NCI-H2081 treated with DMSO at 0.1 percent for 48 hours (cell line): ENCODE measurements at places on chromosomes 3 and 15.

DNA sequence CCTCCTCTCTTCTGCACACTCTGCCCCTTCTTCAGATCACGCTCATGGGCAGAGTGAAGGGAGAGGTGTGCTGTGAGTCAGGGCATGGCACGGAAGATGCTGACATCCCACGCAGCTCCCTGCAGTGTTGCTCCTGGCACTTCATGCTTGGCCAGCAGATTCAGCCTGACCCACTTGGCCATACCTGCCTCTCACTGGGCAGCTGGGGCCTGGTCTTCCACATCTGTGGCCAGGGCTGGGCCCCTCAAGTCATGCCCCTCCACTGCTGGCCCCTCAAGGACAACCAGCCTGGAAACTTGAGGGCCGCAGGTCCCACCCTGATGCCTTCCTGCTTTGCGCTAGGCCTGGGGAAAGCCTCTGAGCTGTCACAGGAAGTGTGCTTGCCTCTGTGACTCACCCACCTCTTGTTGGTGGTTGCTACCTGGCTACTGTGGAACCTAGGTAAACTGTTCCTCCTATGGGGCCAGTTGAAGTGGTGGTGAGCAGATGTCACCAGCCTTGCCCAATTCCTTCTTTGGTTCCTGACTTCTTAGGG lies 48.7 kb downstream of the BSN start:
- DNase-seq, result no peak

DNA sequence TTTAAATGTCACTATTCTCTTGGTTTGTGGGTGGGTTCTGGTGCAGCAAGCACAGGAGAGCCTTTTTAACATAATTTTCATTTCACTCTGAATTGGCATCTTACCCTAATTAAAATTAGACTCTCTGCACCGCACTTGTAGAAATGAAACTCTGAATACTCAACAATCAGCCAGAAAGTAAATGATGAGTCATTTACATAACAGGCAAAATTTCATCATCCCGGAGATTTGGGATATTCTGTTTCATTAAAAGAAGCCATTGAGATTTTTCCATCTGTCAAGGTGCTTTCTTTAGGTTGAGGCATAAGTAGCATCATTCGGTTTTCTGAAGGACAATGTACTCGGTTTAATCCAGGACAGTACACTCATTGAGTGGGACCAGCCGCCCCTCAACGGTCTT lies 111.0 kb downstream of the RFTN1 start:
- DNase-seq, result no peak

DNA sequence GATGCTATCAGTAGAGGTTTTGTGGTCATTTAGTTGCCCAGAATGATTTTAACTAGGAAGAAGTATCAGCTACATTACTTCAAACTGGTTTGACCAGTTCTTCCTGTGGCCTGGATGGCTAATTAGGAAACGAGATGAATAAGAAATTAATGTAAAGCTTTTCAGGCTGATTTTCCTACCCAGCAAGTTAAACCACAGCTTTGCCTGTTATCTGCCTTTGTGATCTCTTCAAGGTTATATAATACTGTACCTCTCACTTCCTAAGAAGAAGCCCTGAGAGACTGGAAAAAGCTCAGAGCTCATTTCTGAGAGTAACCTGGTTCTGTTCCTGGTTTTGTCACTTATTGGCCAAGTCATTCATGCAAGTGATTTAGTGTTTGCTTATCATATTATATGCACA lies 782.2 kb upstream of the GOLIM4 start:
- no peak for DNase-seq

DNA sequence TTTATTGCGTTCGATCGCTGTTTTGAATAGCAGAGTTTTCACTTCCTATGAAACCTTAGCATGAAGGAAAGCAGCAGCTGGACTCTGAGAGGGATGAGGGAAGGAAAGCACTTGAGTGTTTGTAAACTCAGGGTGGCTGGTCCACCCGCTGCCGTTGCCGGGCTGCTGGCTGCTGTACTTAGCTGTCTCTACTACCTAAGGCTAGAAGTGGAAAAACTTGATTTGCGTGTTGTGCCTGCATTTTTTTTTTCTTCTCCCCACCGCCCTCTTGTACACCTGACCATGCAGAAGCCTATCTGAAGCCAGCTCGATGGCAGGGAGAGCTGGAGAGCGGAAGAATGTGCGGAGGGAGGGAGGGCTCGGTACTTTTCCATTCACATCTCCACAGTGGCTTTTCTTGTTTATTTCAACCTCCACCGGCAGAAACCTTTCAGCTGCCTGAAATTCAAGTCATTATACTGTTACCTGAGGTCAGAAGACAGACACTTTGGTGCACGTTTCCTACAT lies 4.8 kb upstream of the BCL6 start:
- no peak for DNase-seq

DNA sequence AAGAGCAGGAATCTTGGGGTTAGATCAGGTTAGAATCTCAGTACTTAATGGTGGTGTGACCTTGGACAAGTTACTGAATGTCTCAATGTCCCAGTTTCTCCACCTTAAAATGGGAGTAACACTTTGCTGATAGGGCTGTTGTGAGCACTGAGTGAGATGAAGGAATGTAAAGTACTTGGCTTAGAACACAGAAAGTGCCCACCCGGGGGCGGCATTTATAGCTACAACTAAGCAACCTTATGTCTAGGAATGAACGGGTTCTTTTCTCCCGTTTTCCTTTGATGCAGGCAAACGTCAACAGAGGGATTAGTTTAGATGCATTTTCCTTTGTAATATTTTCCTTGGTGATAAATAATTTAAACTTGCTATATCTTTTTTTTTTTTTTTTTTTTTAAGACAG lies 176.6 kb downstream of the USP13 start:
- no peak for DNase-seq

GRCh38 chr15:58734859-58735258 lies 14.6 kb downstream of the ADAM10 start:
- DNase-seq, result no peak

DNA sequence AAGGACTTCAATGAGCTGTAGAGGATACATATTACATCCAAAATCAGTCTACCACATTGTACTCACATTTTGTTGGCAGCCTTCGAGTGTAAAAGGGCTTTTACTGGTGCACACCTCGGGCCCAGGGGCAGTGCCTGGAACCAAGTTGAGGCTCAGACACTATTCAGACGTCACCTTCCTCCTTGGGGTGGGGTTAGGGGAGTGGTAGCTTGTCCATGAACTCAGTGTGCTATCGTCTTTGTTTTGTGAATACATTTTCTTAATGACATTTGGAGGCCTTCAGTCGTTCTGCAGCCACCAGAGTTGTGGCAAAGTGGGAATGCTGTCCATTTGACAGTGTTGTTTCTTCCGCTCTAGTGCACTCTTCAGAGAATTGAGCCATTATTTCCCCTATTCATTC lies 114.2 kb downstream of the PGPEP1L start:
- DNase-seq, result no peak

DNA sequence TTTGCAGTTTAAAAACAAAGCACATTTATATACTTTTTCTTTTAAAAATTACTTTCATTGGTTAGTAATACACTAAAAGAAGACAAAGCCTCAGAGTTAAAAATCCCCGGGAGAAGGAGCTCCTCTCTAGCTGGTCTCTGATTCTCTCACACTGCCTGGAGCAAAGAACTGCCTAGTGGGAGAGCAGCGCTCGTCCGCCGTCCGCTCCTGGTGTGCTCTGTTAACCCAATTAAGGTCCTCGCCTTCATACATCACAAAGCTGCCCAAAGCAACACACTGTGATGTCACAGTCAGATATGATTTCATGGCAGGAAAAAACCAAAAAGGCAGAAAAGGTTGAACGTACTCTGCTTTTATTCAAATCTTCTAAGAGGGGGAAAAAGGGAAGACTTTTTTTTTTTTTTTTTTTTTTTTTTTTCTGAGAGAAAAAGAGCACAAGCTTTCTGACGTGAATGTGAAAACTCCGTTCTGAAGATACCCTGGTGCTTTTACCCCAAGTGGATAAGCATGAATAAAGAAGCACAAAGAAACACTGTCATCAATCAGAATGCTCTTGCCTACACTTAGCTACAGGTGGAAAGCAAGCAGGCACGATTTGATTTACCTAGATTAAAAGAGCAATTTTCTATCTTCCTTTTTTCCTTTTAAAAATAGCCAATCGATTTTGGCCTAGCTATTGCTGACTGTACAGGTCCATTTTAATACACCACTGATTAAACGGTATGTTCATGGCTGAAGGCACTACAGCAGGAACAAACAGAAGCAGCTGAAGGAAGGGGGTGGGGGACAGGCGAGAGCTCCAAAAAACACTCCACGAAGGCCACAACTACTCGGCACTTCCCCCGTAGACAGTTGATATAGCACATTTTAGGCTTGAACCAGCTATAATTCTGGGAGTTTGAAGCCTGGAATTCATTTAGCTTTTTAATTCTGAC lies 115.2 kb downstream of the TIGIT start:
- peak; percentile 32 for DNase-seq

DNA sequence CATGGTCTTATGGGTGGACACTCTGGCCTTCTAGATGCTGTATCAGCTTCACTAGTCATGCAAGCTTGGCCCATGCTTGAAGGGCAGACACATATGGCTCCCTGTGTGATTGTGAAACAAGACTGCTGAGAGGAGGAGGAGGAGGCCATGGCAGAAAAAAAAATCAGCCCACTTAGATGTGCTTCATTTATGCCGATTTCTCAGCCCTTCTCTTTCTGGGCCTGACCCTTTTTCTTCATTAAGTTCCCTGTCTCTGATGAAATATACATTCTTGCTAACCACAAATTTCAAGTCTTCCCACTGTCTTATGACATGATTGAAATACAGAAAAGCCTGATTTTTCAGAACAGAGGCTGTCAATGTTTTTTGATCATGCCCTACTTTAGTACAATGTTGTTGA lies 213.0 kb upstream of the FEZF2 start:
- no peak for DNase-seq

DNA sequence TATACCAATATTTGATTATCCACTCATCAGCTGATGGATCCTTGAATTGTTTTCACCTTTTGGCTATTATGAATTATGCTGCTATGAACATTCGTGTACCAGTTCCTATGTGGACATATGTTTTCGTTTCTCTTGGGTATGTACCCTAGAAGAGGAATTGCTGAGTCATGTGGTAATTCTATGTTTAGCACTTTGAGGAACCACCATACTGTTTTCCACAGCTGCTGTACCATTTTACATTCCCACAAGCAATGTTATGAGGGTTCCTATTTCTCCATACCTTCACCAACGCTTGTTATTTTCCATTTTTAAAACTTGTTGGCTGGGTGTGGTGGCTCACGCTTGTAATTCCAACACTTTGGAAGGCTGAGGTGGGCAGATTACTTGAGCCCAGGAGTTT lies 62.9 kb downstream of the RPLP1 start:
- DNase-seq, result no peak

- no peak for DNase-seq
These were observed 718.0 kb downstream of the TBL1XR1 start for GRCh38 chr3:176479248-176479647.

GRCh38 chr3:17431004-17431403 lies 311.4 kb downstream of the TBC1D5 start:
- DNase-seq, result no peak

GRCh38 chr3:11206316-11206715 lies 52.0 kb downstream of the HRH1 start:
- DNase-seq, result no peak

DNA sequence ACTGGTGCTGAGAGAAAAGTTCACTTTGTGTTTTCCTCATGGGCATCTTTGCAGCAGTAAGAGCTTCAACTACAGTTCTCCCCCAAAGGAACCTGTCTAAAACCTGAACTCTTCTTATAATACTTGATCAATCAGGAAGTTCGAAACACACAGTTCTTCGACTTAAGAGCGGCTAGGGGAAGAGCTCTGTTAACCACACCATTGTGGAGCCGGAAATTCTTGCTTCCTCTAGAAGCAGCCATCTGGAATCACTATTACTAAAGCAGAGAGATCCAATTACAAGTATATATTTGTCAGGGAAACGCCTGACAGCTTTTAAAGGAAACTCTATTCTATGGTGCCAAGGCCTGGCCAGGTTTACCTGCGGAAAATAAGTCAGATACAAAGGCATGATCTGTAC lies 337.3 kb upstream of the CBLB start:
- DNase-seq, result peak; percentile 58

- DNase-seq, result no peak
These were observed 14.3 kb upstream of the P2RY12 start for GRCh38 chr3:151398895-151399294.

DNA sequence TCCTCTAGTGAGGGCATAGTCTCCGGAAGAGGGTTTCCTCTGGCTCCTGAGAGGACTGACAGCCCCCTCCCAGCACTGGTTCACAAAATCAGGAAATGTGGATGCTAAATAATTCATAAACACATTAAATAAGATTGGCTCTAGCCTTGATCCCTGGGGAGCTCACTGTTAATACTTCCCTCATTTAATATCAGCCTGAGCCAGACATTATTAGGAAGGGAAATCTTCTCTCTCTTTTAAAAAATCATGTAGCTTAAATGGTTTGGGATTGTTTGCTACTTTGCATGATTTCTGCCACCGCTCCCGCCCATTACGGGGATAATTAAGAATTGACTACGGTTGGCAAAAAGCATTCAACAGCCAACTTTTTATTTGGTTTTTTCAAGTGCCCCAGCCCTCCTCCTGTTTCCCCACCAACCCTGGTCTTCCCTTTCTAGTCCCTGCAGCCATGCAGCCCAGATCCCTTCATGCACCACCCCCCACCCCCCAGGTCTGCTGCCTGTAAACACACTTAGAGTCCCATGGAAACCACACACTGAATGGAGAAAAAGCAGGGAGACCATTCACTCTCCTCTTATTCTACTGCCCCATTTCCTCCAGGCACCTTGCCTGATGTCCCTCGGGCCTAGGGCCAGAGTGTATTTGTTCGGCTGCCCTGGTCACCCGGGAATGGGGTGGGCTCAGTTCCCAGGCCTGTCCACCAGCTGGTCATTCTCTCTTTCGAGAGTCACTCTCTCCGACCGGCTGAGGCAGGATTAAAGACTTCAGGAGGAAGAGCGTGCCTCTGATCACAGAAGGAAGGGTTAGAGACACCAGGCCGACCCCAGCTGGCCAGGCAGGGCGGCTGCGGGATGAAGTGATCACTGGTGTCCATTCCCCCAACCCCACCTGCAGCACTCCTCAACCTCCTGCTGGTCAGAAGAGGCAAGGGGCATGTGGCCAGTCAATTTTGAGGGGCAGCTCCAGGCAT lies 45.1 kb downstream of the SEMA5B start:
- DNase-seq, result no peak

GRCh38 chr15:85120351-85121113 lies 138.9 kb downstream of the PDE8A start:
- no peak for DNase-seq

DNA sequence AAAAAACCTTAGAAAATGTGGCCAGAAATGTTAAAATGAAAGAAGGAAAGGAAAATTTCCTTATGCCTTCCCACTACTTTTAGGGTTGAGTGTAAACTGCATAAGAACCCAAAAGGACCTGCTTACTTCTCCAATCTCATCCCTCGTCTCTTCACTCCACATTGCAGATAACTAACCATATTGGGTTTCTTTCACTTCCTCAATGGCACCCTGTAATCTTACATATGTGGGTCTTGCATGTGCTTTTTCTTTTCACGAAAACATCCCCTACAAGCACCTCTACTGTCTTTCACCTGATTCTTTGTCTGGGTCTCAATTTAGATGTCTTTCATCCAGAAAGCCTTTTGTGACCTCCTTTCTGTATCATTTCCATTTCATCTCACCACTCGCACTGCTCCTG lies 23.1 kb downstream of the EOMES start:
- DNase-seq, result no peak
